Activated naive CD4-positive, alpha-beta T cell (primary cell): ENCODE measurements at places on chromosomes 2 and 18.

DNA sequence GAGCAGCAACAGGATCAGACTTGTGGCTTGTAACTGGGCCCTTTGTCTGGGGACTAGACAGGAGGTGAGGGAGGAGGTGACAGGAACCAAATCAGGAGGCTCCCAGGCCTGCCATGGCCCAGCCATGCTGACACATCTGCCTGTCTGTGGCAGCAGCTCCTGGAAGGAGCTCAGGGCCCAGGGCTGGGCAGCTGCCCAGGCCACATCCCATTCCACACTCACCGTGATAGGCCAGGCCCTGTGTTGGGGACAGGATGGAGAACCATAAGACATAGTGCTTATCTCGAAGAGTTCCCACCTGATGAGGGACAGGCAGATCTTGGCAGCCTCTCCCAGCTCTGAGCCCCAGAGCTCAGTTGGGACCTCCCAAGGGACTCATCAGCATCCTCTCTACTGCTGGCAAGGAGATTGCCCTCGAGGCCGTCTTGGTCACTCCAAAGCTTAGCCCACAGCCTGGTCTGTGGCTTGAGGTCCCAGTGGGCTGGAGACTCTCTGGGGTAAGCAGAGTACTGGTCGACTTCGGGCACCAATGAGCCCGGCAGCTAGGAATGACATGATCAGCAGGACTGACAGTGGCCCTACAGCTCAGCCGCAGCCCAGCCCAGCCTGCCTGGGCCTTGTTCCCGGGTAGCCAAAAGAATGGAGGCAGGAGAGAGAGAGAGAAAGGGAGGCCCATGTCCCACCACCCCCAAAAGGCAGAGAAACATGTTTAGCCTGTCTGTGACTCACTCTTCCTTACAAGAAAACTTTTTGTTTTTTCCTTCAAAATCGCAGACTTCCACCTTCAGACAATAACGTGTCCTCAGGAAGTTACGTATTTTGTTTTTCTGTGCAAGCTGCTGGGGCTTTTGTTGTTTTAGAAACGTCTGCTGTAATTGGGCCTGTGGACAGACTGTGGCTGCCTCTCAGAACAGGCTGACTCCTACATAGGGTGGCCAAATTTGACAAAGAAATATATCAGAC lies 82.1 kb downstream of the HS1BP3 start:
- DNase-seq: no peak

DNA sequence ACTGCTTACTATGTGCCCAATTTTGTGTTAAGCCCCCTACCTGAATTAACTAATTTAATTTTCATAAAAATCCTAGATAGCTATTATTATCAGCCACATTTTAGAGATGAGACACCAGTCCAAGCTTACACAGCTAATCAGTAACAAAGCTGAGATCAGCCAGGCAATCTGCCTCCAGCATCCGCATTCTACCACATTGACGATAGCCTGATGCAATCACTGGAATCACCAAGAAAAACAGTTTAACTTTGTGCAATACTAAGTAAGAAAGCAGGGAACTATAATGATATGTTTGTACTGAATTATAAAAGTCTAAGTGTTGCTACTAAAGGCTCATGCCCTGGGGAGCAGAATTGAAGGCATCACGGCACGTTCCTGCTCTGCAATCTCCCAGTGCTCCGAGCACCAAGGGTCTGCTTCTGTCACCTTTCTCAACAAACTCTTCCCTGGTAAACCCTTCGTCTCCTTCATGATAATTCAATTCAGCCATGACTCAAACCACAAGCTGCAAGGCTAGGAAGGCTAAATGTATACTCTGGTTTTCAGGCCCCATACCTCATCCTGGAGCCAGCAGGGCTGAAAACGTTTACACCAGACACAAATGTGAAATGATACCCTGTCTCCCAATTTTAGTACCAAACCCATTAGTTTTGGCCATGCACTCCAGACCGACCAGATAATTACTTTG lies 19.4 kb downstream of the KANSL3 start:
- no peak for DNase-seq

- no peak for DNase-seq
These were observed 1490.7 kb downstream of the SUCLG1 start for GRCh38 chr2:82968358-82968757.

- no peak for DNase-seq
These were observed 215.4 kb downstream of the MYCN start for GRCh38 chr2:16155766-16156165.
